ENCODE measurements at places on chromosomes 1 and 21.
A peak's percentile ranks its signal among the peaks of the same experiment; 100 is the strongest.

DNA sequence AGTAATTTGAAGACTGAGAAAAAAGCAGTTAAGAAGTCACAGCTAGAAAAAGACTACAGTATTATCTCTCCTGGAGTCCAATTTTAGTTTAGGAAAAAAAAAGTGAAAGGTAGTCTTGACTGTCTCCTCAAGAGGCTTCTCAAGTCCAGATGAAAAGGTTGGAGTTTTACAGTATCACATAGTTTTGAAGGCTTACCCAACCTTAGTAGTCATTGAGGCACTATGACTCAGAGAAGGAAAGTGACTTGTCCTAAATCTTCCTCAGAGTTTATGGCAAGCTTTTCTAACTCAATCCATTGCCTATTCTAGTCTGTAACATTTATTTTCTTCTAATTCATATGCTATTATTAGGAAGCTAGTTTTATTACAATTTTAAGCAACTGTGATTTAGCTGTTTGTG is 174.9 kb downstream of the DPYD start:
- no peak for DNase-seq

DNA sequence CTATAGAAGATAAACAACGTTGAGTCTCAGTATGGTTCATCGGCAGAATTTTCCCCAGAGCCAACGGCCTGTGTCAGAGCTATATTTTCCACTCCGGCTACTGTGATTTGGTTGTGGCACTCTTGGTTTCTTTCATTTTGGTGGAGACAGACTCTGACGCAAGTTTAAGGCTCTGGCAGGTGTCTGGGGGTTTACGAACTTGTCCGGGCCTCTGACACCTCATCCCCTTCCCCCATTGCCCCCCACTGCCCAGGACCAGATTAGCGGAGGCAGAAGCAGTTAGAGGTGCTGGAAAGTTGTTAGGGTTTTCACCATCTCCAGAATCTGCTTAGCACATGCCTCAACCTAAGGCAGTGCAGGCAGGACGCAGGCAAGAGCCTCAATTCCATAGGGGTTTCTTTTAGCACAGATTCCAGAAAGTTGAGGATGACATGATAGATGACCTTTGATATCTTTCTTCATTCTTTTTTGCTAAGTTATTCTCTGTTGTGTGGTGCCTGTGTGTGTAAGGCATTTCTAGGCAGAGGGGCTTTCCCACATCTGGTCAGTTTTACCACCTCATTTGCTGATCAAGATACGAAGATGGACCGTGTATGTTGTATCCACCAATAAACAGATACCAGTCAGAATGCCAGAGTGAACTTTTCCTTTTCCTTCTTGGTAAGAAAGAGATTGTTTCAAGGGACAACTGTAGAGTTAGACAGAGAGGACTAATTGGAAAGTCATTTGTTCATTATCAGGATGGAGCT is 18.4 kb upstream of the IL10 start:
- no peak for DNase-seq

DNA sequence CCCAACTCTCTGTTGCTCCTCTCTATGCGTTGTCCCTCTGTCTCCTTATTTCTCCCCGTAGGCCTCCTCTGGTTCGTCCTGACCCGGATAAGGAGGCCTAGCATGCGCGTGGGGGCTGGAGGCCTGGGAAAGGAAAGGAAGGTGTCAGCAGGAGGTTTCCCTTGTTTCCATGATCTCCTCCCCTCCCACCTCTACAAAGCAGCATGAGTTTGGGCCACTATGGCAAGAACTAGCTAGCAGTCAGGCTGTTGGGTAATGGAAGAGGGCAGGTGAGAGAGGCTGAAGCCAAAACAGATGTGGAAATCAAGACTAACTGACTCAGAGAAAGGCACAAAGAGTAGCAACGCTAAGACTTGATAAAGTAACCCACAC is 687 bp upstream of the SEMA6C start:
- peak; percentile 65 for DNase-seq

DNA sequence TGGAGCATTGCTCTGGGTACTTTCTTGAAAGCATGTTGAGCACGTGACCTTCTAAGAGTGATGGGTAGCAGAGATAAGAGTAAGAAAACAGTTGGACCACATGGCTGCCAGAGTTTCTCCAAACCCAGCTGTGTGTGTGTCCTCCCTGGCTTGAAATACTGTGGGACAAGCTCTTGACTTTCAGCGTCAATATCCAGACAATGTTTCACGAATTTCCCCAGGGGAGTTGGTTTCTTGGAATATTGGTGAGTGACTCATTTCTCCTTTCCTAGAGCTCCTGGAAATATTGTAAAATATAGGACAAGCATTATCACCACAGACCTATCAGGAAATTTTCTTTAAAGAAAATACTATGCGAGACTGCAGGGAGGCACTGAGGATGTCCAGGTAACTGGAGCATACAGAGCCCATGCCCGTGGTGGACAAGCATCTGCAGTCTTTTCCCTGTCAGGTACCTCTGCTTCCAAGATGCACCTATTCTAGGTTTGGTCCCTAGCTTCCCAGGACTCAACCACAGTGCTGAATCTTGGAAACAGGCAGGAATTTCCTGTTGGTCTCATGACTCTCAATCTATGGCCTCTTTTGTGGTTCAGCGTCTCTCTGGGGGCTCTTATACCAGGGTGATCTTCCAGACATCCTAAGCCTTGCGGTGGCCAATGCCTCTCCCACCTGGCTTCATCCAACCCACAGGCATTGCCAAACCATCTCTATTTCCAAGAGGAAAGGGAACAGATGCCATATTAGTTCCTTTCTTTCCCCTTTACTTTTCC is 67.4 kb downstream of the KCNJ6 start:
- DNase-seq, result no peak

DNA sequence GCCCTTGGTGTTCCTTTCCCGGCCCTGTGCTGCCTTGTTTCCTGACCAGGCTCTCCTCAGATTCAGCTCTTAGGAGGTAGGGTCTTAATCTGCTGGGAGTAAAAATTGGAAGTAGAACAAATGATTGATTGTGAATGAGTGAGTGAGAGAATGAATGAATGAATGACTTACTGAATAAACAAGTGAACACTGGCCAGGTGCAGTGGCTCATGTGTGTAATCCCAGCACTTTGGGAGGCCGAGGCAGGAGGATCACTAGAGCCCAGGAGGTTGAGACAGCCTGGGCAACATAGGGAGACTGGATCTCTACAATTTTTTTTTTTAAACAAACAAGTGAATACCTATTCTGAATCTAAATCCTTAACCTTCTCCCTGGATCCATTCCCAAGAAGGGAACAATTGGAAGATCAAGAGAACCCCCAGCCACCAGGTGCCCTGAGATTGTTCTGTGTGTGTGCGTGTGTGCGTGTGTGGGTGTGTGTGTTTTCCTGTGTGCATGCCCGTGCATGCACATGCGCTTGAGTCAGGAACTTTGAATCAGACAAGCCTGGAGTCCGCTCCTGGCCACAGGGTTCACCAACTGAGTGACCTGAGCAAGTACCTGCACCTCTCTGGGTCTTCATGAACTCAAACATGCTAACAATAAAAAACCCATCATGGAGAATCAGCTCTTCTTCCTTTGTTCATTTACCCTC is 24.3 kb upstream of the CITED4 start:
- no peak for DNase-seq
